ENCODE measurements at places on chromosomes 4 and X.

DNA sequence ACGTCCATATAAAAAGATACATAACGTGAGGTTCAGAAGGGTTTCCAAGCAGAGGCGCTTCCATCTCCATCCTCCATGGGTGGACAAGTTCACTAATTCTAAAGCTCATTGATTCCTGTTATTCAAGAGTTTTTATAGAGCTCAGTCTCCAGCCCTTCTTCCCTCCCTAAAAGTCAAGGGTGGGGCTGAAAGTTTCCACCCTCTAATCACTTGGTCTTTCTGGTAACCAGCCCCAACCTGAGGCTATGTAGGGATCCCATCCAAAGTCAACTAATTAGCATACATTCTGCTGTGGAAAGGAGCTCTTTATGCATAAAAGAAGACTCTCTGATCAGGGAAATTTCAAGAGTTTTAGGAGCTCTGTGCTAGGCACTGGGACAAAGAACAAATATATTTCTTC, 46.9 kb upstream of the VEGFC start:
- no peak for DNase-seq

DNA sequence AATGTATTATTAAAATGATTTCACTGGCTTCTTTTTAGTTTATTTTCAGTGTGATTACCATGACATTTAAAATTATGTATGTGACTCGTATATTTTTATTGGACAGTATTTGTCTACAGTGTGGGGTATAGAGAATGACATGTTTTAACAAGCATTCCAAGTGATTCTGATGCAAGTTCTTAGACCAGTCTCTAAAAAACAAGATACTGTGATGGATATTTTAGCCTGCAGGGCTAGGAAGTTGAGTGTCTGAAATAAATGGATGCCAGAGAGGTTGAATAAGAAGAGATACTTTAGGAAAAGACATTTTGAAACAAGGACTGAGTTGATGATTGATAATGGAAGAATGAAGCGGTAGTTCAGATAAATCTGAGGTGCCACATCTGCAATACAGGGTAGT, 3.5 kb upstream of the MAD2L1 start:
- DNase-seq: no peak

- DNase-seq: no peak
Observed at GRCh38 chr4:2070421-2071251, 11.5 kb downstream of the NAT8L start.

DNA sequence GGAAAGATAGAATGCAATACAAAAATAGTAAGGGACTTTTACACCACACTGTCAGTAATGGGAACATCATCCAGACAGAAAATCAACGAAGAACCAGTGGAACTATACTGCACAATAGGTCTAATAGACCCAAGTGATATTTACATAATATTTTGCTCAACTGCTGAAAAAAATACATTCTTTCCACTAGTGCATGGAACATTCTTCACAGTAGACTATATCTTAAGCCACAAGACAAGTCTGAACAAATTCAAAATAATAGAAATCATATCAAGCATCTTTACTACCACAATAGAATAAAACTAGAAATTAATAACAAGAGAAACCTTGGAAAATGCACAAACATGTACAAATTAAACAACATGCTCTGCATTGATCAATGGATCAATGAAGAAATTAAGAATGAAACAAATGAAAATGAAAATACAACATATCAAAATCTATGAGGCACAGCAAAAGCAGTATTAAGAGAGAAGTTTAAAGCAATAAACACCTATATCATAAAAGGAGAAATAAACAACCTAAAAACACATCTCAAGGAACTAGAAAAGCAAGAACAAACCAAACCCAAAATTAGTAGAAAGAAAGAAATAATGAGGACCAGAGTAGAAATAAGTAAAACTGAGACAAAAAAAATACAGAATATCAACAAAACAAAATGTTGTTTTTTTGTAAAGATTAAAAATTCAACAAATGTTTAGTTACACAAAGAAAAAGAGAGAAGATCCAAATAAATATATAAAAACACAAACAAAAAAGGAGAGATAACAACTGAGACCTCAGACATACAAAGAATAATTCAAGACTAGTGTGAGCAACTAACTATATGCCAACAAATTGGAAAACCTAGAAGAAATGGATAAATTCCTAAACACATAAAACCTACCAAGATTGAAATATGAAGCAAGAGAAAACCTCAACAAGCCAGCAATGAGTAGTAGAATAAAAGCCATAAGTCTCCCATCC, 51.5 kb upstream of the ANTXR2 start:
- DNase-seq: no peak

GRCh38 chrX:110327336-110327735, 9.5 kb upstream of the AMMECR1 start:
- DNase-seq: no peak

- DNase-seq: no peak
Observed at GRCh38 chrX:152735860-152736511, 2.4 kb downstream of the MAGEA12 start.

GRCh38 chr4:95000076-95000648, 242.4 kb downstream of the BMPR1B start:
- DNase-seq: no peak

GRCh38 chr4:107774681-107775080, 50.1 kb upstream of the SGMS2 start:
- no peak for DNase-seq

- DNase-seq: no peak
Observed at GRCh38 chrX:122501652-122502051, 682.4 kb upstream of the GRIA3 start.

DNA sequence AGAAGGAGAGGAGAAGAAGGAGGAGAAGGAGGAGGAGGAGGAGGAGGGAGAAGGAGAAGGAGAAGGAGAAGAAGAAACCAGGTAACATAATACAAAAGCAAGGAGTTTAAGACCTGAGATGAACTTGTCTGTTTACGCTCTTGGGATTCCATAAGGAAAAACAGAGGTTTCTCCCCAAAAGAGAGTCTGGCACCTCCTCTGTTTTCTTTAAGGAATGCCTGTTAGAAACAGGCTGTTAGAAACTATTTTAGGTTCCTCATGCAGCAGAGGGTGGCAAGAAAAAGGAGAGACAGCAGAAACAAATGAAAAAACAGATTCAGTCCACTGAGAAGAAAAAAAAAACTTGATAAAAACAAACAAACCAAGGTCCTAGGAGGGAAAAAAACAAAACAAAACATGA, 10.3 kb upstream of the FHDC1 start:
- DNase-seq: no peak

DNA sequence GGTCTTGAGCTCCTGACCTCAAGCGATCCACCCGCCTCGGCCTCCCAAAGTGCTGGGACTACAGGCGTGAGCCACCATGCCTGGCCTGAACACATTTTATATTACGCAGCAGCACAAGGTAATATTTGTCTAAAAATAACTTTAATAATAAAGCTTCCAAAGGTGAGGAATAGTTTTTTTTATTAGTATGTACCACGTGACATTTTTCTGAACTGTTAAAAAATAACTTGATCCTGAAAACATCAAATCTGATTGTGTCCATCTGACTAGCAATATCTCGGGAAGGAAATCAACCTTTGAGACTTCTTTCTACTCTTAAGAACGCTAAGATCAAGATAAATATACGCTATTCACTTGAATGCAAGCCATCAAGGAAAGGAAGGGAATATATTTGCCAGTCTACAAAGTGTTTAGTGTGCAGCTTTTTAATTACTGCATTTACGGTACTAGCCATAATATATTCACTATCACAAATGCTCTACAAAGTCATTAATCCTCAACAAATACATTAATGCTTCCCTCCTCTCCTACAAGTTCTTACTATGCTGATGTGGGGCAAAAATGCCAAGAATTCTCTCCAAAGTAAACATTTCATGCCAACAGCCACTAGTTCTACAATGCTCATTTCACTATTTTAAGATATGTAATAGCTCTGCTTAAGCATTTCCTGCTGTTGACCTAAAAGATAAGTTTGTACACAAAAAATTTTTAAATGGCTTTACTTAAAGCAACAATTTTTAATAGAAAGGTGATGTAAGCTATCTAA, 143.6 kb downstream of the APBB2 start:
- DNase-seq: no peak

DNA sequence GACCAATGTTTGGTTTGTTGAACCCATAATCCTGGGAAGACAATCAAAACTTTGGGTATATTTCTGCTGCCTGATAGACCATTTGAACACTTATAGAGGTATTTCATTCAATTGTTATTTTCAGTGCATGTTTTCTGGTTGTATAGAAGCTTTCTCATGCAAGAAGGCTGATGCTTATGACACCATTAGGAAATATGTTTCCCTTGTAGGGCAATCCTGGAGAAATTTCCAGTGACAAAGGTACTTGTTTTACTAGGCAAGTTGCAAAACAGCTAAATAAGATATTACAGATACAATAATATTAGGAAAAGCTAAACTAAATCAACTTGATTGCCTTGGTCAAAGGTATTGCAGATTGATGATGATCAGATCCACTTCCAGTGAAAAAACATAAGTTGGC, 32.8 kb upstream of the FGF2 start:
- no peak for DNase-seq

DNA sequence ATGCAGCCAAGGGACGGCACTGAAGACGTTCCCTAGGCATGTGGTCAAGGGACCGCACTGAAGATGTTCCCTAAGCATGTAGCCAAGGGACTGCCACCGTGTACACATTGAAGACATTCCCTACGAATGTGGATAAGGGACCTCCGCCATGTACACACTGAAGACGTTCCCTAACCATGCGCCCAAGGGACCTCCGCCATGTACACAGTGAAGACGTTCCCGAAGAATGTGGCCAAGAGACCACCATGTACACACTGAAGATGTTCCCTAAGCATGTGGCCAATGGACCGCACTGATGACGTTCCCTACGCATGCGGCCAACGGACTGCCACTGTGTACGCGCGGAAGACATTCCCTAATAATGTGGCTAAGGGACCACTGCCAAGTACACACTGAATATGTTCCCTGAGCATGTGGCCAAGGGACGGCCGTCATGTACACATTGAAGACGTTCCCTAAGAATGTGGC, 48.4 kb downstream of the DHRSX start:
- no peak for DNase-seq

GRCh38 chr4:80434238-80434637, 98.7 kb downstream of the CFAP299 start:
- no peak for DNase-seq

Measured in stimulated activated CD4-positive, alpha-beta T cell treated with anti-CD3 and anti-CD28 coated beads, Interleukin-15, amount 100 ng/mL, for 1 hour (primary cell).